GOT3 (cell line): ENCODE measurements at places on chromosomes 13 and 19.

GRCh38 chr13:32259116-32259515, 56.0 kb downstream of the ZAR1L start:
- no peak for DNase-seq

DNA sequence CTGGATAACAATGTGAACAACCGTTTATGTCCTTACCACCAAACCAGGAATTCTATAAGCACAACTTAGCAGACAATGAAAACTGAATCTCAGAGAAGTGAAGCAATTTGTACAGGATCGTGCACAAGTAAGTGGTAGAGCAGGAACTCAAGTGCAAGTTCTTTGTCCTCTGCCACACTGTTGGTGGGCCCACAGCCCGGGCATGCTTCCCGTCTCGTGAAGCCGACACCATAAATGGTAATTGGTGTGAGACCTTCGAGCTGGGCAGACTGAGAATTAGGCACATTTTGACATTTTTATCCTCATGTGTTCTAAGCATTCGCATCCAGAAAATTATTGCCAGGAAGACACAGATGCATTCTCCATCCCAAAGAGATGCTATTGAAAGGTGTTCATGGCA, 27.9 kb upstream of the FLT1 start:
- DNase-seq, result no peak

- no peak for DNase-seq
Measured at GRCh38 chr19:37519890-37520289, 13.2 kb downstream of the ZNF793 start.

GRCh38 chr19:10831987-10832938, 3.7 kb downstream of the TMED1 start:
- no peak for DNase-seq

GRCh38 chr13:104473936-104474335, 1407.7 kb upstream of the SLC10A2 start:
- DNase-seq, result no peak

DNA sequence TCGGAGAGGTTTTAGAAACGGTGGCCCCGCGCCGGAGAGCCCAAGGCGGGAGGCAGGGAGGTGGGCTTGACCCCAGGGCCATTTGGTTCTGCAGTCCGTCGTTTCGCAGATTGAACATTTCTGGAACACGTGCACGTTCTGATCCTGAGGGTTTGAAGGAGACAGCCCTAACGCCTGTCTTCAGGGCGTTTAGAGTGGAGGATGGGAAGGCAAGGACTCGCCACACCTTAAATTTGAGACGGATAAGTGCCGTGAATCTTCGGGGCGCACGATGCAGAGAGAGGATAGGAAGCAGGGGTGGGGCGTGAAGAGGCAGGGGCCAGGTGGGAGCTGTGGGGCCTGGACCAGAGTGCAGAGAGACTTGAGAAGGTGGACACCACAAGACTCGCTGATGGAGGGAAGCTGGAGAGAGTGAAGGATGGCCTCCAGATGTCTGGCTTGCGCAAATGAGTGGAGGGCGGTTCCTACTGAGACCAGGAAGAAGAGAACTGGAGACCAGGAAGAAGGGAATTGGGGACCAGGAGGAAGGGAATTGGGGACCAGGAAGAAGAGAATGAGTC, 804 bp upstream of the MIER2 start:
- no peak for DNase-seq

- DNase-seq, result no peak
Measured at GRCh38 chr19:39498798-39499642, at the start of gene DLL3. TSS of gene DLL3 (plus strand) at chr19:39498947. CDS start at chr19:39498975, 28 bp downstream.

- DNase-seq, result peak; percentile 20
Measured at GRCh38 chr19:35120898-35121297, 5.3 kb downstream of the FXYD3 start.

- no peak for DNase-seq
Measured at GRCh38 chr13:85685436-85685835, 113.8 kb downstream of the SLITRK6 start.

GRCh38 chr19:19451429-19452242, 46.2 kb downstream of the GATAD2A start:
- DNase-seq, result no peak

DNA sequence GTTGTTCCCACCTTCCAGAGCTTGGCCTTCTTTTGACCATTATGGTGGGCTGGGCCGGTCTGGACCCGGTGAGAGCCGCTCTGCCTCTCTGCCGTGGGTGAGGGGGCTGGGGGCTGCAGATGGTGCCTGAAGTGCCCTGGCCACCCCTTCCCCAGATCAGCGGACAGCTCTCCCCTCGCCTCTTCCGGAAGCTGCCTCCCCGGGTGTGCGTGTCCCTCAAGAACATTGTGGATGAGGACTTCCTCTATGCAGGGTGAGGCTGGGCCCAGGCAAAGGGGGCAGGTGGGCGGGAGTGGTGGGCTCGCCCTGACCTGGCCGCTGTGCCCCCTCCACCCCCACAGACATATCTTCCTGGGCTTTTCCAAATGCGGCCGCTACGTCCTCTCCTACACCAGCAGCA, 1.9 kb downstream of the DCAF15 start:
- DNase-seq, result no peak

GRCh38 chr13:44309794-44310757, 63.5 kb upstream of the SERP2 start:
- no peak for DNase-seq

- no peak for DNase-seq
Measured at GRCh38 chr19:409516-410242, 732 bp upstream of the C2CD4C start.

DNA sequence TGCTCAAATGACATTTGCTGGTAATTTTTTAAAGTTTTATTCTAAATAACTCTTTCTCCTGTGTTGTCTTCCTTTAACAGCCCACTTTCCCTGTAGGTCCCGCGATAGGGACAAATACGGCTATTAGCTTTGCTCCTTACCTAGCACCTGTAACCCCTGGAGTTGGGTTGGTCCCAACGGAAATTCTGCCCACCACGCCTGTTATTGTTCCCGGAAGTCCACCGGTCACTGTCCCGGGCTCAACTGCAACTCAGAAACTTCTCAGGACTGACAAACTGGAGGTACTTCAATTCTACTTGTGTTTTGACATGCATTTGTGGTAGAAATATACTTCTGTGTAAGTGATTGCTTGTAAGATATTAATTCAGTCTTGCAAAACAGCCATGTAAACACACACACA, 91.0 kb upstream of the RAP2A start:
- DNase-seq, result no peak

GRCh38 chr13:29849071-29849631, 1.3 kb downstream of the UBL3 start:
- no peak for DNase-seq

DNA sequence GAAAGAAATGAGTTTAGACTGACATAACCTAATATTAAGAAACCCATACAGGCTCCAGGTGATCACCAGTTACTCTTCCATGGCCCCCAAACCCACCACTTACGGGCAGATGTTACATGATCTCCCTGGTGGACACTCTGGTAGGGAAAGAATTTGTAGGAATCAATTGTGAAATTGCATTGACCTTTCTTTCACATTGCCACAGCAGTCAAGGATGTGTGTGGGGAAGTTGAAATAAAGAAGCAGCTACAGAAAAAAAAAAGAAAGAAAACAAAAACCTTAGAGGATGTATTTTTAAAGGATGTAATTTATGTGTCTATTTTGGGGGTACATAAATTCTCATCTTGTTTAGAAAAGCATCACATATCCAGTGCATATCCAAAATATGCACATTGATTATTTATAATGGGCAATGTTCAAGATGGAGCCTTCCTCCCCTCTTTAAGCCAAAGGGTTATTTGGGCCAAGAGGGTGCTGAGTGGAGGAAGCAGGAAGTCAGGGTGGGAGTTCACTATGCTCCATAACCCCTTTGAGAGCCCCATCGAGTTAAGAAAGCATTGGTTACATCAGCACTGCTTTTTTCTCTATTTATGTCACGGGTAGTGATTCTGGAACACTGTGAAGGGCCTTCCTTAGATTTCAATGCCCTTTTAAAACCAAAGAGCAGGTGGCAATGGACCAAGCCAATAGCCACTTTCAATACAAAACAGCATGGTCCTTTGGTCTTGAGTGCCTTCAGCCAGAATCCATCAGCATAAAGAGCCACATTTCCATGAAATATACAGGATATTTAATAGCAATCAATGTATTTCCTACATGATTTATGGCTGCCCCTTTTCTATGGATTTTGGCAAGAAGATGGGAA, 169.6 kb downstream of the LACC1 start:
- DNase-seq, result no peak

DNA sequence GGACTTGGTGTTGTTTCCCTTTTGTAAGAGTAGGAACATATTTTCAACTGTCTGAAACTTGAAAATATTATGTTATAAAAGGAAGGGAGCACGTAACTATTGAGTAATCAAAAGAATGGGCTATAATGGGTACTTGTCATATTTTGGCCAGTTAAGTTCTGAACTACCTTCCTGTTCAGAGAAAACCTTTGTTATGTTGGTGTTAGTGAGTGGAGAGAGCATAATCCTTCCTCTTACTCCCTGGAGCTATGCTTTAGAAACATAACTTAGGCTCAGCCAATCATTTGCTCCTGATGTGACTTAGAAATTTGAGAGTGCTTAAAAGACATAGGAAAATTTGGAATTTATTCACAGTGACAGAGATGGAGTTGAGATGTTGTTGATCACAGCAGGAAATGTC, 482.5 kb upstream of the SPRY2 start:
- no peak for DNase-seq

DNA sequence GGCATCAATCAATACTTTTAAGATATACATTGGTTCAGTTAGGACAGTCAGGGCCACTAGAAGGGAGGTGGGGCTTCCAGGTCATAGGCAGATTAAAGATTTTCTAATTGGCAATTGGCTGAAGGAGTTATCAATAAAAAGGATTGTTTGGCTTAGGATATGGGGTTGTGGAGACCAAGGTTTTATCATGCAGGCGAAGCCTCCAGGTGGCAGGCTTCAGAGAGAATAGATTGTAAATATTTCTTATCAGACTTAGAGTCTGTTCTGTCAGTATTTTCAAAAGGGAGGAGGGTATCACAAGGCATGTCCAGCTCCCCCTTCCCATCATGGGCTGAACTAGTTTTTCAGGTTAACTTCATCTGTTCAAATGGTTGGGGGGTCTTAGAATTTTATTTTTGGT, 77.4 kb upstream of the FARP1 start:
- no peak for DNase-seq

- DNase-seq, result no peak
Measured at GRCh38 chr13:23059173-23059572, 121.6 kb upstream of the SGCG start.
